ENCODE measurements at places on chromosomes 12 and 14. TPM values are rescaled to one million over a fixed set of nuclear protein-coding genes. Genes with fewer than 3 reads are reported as not detected.

DNA sequence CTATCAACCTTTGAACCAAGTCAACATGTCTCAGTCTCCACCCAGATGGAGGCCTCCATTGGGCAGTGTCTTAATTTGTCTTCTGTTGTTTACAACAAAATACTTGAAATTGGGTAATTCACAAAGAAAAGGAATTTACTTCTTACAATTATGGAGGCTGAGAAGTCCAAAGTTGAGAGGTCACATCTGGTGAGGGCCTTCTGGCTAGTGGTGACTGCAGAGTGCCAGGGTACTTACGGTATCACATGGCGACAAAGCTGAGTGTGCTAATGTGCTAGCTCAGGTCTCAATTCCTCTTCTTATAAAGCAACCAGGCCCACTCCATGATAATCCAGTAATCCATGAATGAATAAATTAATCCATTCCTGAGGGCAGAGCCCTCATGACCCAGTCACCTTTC, 4.7 kb downstream of the NID2 start:
- H3K36me3 ChIP-seq: no peaks in the 10 kb centered on the region
- DNase-seq: no peak
- H3K27me3 ChIP-seq: peaks cover 27% of the 10 kb centered on the region

DNA sequence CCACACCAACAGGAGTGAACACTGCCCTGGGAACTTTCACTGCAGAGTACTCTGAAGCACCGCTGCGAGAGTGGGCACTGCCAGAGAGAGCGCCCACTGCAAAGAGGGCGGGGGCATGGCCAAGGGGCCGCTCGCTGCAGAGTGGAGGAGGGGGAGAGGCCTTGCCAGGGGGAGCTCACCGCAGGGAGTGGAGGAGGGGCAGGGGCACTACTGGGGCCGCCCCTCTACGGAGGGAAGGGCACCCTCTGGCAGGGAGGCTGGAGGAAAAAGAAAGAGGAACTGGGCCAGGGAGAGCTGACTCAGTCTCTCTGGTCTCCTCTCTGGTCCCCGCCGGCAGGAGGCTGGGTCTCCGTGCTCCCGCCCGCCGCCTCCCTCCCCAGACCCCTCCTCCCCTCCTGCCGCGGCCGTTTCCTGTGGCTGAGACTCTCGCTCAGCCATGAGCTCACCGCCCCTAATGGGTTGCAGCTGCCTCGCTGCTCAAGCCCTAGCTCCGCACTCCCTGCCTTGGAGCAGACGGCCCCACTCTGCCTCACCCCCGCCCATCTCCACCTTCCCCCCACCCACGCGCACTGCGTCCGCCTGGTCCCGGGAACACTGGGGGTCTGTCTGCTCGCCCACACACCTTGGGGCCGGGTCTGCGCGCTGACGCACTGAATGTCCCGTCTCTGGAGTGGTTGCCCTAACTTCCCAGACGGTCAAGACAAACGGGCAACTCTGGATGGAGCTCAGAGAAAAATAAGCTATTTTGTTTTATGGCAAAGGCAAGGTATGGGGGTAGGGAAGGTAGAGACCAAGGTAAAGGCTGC, 1.3 kb downstream of the ARHGEF40 start:
- peak; percentile 83 for DNase-seq
- no peak overlapping the region for H3K27ac ChIP-seq
- H3K4me3 ChIP-seq: peak overlapping the region; percentile 63
- H3K36me3 ChIP-seq: no peaks in the 10 kb centered on the region

GRCh38 chr14:29454026-29454693, 473.5 kb downstream of the PRKD1 start:
- H3K36me3 ChIP-seq: no peaks in the 10 kb centered on the region
- DNase-seq: no peak
- H3K27ac ChIP-seq: no peak overlapping the region
- H3K4me3 ChIP-seq: no peak overlapping the region
- no peaks in the 10 kb centered on the region for H3K27me3 ChIP-seq

GRCh38 chr12:14954269-14954668, 7.1 kb downstream of the ARHGDIB start:
- H3K36me3 ChIP-seq: peaks cover 60% of the 10 kb centered on the region
- H3K27ac ChIP-seq: peak overlapping the region; percentile 96
- H3K4me1 ChIP-seq: peaks cover 75% of the 10 kb centered on the region
- H3K4me3 ChIP-seq: peak overlapping the region; percentile 96
- H3K27me3 ChIP-seq: no peaks in the 10 kb centered on the region

DNA sequence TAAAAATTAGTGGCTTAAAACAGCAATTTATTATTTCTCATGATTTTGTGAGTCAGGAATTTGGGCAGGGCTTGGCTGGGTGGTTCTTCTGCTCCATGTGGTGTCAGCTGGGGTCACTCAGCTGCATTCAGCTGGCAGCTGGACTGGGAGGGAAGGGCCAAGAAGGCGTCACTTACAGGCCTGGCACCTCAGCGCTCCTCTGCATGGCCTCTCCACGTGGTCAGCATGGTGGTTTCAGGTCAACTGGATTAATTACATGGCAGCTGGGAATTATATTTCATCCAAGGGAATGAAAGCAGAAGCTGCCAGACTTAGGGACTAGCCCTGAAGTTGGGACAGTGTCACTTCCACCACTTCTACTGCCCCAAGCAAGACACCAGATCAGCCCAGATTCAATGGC, 27.5 kb upstream of the IRF2BPL start:
- no peak for DNase-seq
- no peak overlapping the region for H3K27ac ChIP-seq
- H3K4me3 ChIP-seq: no peak overlapping the region
- H3K27me3 ChIP-seq: no peaks in the 10 kb centered on the region
- no peaks in the 10 kb centered on the region for H3K36me3 ChIP-seq
- peaks cover 18% of the 10 kb centered on the region for H3K4me1 ChIP-seq

GRCh38 chr12:131511391-131511802, 199.5 kb upstream of the SFSWAP start:
- H3K4me3 ChIP-seq: no peak overlapping the region
- H3K4me1 ChIP-seq: peaks cover 15% of the 10 kb centered on the region
- peak; percentile 78 for DNase-seq

DNA sequence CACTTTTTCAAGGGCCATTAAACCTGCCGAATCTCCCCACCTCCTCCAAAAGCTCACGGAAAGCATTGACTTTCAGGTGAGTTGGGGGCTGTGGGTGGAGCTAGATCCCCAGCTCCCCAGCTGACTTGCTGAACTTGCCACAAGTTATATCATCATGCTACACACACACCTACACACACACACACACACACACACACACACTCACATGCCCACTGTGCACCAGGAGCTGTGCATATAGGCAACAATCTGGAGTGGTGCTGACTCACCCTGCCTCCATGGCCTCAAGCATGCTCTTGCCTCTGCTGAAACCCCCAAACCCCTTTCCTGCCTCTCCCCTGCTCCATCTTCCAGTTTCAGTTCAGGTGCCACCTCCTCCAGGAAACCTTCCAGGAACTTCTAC, 26.1 kb downstream of the SERPINA3 start:
- H3K4me1 ChIP-seq: no peaks in the 10 kb centered on the region
- peaks cover 3% of the 10 kb centered on the region for H3K27me3 ChIP-seq

DNA sequence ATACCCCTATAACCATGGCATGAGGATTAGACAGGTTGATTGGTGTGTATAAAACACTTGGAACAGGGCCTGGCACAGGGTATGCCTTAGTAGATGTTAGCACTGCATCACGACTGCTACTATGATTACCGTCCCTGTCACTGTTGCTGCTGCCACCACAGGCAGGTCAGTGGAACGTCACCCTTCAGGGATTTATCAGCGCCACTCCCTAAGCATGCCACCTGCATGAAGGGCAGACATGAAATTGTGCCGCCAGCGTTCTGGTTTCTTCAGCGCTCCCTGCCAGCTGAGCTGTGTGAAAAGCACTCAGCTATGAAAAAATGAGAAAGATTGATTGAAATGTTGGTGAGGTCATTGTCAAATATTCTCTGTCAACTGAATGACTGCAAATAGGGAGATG, 477.0 kb downstream of the DPF3 start:
- peaks cover 7% of the 10 kb centered on the region for H3K27me3 ChIP-seq
- H3K27ac ChIP-seq: no peak overlapping the region
- H3K4me1 ChIP-seq: peaks cover 2% of the 10 kb centered on the region
- peak; percentile 15 for DNase-seq
- peaks cover 3% of the 10 kb centered on the region for H3K36me3 ChIP-seq

DNA sequence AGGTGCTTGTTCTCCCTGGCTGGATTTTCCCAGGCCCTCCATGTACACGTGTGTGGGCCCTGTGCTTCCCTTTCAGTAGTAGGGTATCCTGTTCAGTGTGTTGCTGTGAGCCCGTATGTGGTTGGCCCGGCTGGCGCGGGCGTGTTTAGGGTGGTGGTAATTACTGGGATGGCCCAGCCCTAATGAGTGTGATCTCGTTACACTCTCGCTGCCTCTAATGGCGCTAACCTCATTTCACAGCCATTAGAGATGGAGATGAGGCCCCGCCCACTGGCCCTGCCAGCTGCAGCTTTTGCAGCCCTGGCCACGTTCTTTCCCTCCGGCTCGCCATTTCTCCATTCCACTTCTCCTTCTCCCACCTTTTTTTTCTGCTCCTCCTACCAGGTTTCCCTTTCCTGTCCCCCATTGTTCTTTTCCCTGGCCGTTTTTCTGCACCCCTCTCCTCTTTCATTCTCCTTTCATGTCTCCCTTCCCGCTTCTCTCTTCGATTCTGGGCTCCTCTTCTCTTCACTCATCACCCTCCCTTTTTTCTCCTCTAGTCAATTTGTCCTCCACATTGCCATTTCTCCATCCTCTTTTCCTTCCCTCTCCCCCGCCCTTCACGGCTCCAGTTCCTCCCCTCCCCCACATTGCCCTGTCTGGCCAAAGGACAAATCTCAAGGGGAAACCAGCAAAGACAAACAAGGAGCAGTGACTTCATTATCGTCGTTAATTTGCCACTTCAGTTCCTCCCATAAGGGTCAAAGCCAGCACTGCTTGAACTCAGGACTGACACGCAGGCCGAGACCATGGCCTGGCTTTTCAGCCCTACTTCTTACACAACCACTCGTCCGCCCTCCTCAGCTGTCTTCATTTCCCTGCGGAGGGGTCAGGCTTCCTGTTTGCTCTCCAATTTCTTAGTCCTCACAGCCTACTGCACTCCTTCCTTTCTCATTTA, 6.8 kb downstream of the ZFHX2 start:
- no peaks in the 10 kb centered on the region for H3K4me1 ChIP-seq
- no peak overlapping the region for H3K27ac ChIP-seq
- H3K27me3 ChIP-seq: no peaks in the 10 kb centered on the region
- no peak for DNase-seq
- no peaks in the 10 kb centered on the region for H3K36me3 ChIP-seq

GRCh38 chr14:73289729-73290128, 52.4 kb downstream of the PAPLN start:
- no peak overlapping the region for H3K4me3 ChIP-seq
- H3K4me1 ChIP-seq: peaks cover 31% of the 10 kb centered on the region
- peaks cover 25% of the 10 kb centered on the region for H3K36me3 ChIP-seq
- no peak for DNase-seq
- no peaks in the 10 kb centered on the region for H3K27me3 ChIP-seq

- H3K4me1 ChIP-seq: no peaks in the 10 kb centered on the region
- H3K4me3 ChIP-seq: no peak overlapping the region
- no peaks in the 10 kb centered on the region for H3K27me3 ChIP-seq
- no peak overlapping the region for H3K27ac ChIP-seq
- no peak for DNase-seq
These were observed 23.8 kb upstream of the CATSPERB start for GRCh38 chr14:91755570-91756295.

DNA sequence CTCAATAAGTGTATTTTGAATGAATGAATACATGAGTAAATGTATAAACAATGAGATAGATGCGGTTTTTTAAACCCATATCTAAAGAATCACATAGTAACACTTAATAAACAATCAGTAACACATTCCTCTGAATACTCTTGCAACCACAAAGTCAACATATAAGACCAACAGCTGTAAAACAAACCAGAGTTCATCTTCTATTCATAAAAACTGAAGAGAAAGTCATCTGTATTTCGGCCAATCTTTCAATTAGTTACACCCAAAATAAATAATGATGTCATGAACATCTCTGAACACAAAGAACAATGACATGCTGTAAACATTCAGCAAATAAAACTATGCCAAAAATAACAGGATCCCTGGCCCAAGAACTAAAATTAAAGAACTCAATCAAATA, 47.2 kb downstream of the ARMH4 start:
- H3K27ac ChIP-seq: no peak overlapping the region
- no peak for DNase-seq
- H3K4me3 ChIP-seq: no peak overlapping the region
- H3K4me1 ChIP-seq: peaks cover 6% of the 10 kb centered on the region
- H3K36me3 ChIP-seq: no peaks in the 10 kb centered on the region
- peaks cover 13% of the 10 kb centered on the region for H3K27me3 ChIP-seq

DNA sequence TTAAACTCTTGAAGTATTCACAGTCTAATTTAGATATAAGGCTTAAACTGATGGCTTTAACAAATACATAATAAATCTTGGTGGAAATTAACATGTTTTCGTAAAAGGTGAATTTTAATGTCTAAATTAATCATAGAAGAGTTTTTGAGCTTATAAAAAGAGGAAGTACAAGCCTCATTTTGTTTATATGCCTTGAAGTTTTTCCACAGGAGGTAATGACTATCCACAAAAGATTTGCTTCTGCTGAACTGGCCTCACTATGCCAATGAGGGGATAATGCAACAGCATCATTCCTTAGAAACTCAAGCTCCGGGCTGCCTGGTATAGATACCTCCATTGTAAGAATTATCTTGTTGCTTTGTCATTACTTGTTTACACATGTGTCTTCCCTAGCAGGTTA, 175.6 kb downstream of the DUSP6 start:
- H3K27ac ChIP-seq: no peak overlapping the region
- no peaks in the 10 kb centered on the region for H3K36me3 ChIP-seq
- H3K27me3 ChIP-seq: no peaks in the 10 kb centered on the region

DNA sequence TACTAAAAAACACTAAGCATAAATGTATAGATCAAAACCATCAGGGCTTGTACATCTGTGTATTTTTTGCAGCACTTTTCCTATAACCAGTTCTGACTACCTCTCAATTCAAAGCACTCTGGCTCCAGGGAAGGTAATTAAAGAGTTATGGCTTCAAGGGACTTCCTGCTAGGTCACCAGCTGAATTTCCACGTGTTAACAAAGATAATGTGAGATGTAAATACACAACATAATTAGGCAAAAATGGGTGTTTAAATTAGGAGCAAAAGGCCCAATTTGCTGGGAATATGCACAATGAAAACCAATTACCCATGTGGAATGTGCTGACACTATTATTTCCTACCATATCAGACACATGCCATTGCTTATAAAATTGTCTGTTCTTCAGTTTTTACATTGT, 513.4 kb upstream of the FLRT2 start:
- DNase-seq: no peak
- no peak overlapping the region for H3K27ac ChIP-seq
- H3K27me3 ChIP-seq: no peaks in the 10 kb centered on the region
- no peak overlapping the region for H3K4me3 ChIP-seq

DNA sequence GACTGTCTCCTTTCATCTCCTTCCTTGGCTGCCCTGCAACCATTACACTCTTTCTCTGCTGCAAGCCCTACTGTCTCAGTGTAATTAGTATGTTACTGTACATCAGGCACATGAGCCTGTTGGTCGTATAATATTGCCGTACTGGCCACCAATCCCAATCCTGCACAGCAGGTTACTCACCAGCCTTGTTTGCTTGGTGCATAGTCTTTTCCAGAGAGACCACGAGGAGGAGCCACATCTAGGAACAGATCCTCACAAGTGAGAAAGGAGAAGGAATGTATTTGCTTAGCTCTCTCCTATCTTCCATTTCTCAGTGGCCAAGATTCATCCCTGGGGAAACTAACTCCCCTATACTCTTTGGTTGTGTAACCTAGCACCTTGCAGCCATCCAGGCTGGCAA, 33.0 kb upstream of the BICDL1 start:
- H3K4me1 ChIP-seq: no peaks in the 10 kb centered on the region
- H3K27ac ChIP-seq: no peak overlapping the region
- H3K36me3 ChIP-seq: peaks cover 10% of the 10 kb centered on the region
- DNase-seq: no peak
- H3K27me3 ChIP-seq: no peaks in the 10 kb centered on the region

Gene CSAD
- 23.1 TPM for total RNA-seq

Gene CELA1
- total RNA-seq: not detected

Gene CHGA
- not detected for total RNA-seq

Gene GABARAPL1
- total RNA-seq: 2.9 TPM

Gene SLC6A15
- total RNA-seq: 0.43 TPM

Gene KRT75
- not detected for total RNA-seq

Gene TECPR2
- total RNA-seq: 6.9 TPM
